ENCODE measurements at places on chromosomes 13 and 19.

DNA sequence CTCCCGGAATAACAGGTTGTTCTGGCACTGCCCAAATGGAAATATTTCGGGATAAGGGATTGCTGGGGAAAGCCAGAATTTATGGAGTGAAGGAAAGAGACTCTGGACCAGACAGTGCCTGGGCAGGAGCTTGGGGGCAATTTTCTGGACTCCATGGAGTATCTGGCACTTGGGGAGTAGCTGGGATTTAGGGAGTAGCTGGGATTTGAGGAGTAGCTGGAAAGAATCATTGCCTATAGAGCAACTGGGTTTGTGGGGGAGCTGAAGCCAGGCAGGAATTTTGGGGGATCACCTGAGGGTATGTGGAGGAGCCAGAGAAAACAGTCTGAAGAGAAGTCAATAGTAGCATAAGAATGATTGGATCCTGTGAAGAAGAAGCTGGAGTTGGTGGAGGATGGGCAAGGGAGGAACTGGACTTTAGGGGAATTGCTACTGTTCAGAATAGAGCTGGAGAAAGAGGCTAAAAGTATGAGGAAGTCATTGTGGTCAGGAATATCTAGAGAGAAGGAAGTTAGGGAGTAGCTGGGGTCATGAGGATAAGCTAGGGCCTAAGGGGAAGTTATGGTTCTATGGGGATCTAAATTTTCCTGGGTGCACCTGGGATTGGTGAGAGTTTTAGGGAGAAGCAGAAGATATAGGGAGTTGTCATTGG is 14.8 kb downstream of the FSD1 start:
- DNase-seq: no peak

GRCh38 chr19:33293255-33294057 is 8.9 kb downstream of the CEBPA start:
- DNase-seq: peak; percentile 45

DNA sequence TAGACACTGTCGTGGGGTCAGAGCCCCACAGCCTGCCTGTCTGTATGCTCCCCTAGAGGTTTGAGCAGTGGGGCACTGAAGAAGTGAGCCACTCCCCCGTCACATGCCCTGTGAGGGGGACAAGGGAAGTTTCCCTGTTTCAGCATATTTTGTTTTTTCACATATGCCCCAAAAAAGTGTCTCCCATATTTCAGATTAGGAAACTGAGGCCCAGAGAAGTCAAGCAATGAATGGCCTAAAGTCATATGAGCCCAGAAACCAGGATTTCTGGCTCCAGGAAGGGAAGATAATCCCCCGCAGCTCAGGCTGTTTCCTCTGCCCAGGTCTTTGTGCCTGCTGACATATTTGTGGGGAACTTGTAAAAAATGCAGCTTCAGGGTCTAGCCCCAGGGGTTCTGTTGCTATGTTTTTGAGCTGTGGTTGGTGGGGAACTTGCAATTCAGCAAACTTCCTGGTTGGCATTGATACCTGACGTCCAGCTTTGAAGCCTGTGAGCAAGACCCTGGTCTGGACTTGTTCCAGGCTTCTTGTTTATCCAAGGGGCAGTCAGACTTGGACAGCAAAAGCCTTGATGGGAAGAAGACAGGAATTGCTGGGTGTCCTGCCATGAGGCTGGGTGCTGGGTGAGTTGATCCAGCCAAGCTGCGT is 9.5 kb downstream of the RASL11A start:
- DNase-seq: no peak

DNA sequence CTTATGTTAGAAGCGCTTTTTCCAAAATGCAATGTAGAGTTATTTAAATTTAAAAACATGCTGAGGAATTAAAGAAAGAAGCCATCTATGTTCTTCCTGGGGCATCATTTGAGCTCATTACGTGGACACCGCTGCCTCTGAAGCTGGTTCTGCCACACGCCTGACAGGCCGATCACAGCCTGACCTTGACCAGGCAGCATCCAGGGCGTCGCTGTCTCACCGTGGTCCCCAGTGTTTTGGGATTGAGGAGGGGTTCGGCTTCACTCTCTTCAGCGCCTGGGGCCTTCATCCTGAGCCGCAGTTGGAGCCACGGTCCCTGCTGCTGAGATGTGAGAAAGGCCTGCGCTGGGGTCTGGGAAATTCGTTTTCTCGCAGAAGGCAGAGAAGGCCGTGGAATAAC is 64.0 kb downstream of the ATP11A start:
- no peak for DNase-seq

DNA sequence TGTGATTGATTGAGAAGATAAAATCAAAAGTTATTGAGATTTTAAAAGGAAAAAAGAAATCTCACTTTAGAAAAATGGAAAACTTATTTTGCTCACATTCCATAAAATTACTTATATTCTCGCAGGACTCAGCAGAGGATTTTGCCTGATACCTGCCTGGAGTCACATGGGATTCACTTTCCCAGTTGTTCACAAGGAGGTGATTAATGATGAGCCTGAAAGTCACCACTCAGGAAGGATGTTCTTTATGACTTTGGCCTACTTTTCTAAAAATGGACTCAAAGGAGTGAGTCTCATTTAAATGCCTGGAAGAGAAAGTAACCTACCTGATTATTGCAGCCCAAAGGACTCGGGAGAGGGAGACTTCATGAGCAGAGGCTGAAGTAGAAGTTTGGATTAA is 34.5 kb upstream of the FAM216B start:
- DNase-seq: no peak

GRCh38 chr19:11159598-11160439 is 4.2 kb upstream of the SPC24 start:
- no peak for DNase-seq

- DNase-seq: no peak
These were observed 1469.5 kb downstream of the SLITRK1 start for GRCh38 chr13:82412749-82413148.

DNA sequence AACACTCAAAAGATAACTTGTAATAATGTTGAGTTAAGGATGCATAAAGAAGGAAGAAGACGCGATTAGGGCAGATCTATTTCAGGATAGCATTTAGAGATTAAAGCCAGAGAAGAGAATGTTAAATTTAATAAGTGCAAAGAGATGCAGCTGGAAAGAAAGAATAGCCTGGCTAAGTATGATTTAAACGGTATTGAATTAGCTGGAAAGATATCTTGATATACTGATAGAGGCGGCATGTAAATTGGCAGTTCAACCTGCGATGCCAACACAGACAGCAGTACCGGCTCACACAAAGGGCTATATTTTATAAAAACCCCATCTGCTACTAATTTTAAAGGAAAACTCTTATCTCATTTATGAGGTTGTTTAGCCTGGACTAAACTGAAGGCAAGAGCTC is 121.4 kb downstream of the ENOX1 start:
- no peak for DNase-seq

DNA sequence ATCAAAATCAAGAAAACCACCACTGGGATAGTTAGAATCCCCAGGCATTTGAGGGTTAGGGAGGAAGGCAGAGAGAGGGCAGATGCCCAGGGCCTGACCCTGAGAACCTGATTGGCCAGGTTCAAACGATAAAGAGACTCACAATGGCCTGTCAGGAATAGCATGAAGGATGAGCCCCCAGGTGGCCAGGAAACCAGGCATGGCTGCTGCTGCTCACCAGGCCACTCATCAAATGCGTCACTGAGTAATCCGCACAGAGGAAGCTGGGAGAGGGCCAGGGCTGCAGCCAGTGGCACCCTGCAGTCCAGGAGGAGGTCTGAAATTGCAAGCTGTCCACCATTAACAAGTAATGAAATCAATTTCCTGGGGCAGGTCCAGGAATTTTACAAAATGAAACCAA is 111.3 kb downstream of the KATNAL1 start:
- no peak for DNase-seq

- DNase-seq: peak; percentile 20
These were observed 2.5 kb downstream of the PRTN3 start for GRCh38 chr19:843180-843835.

- DNase-seq: no peak
These were observed 2.1 kb downstream of the TRIM13 start for GRCh38 chr13:49998714-49999624.

GRCh38 chr13:95020298-95020987 is 280.8 kb downstream of the ABCC4 start:
- no peak for DNase-seq

DNA sequence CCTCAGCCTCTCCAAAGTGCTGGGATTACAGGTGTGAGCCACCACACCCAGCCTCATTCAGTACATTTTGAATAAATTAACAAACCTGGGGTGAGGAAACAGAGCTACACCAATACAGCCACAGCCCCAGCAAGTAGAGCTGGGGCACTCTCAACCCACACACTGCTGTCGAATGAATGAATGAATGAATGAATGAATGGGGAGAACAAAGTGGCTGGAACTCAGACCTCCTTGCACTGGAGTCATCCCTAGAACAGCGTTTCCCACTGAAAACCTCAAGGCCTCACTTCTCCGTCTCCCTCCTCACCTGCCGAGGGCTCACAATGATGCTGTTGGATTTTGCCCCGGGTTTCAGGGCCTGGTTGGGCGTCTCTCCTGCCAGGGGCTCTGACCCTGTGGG is 2.8 kb downstream of the ERCC1 start:
- DNase-seq: no peak

DNA sequence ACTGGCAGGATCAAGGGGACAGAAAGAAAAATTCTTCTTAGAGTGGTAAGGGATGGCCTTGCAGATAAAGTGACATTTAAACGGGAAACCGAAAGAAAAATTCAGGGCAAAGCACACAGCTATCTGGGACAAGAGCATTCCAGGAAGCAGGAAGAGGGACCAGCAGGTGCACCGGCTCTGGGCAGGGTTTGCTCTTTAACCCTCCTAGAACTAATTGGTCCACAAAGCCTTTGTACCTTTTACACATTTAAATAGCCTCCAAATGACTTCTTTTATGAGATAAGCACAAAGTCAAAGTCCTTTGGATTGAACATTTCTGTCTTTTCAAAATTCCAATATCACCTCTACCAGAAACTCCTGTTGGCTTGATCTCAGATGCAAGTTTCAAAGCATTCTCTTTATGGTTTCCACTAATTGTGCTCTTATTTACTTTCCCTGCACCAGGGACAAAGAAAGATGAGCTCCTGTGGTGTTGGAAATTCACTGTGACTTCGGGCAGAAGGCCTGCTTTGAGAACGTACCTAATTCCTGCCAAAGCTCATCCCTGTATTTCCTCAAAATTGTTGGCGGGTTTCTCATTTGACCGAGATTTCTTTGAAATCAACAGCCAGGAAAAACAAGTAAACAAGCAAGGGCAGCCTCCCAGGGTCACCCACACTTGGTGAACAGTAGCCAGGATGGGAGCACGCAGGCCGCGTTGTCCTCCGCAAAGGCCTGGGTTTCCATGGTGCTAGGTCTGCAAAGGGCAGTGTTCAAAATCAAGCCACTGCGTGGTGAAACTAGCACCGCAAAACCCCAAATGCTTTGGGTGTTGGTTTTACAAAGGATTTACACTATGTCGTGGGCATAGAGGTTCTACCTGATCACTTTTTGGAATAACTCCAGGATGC is 98.6 kb downstream of the IRS2 start:
- DNase-seq: no peak

- DNase-seq: no peak
These were observed 2.2 kb upstream of the TMEM161A start for GRCh38 chr19:19140476-19140875.

GRCh38 chr19:55418185-55418584 is 10.6 kb upstream of the UBE2S start:
- peak; percentile 77 for DNase-seq

DNA sequence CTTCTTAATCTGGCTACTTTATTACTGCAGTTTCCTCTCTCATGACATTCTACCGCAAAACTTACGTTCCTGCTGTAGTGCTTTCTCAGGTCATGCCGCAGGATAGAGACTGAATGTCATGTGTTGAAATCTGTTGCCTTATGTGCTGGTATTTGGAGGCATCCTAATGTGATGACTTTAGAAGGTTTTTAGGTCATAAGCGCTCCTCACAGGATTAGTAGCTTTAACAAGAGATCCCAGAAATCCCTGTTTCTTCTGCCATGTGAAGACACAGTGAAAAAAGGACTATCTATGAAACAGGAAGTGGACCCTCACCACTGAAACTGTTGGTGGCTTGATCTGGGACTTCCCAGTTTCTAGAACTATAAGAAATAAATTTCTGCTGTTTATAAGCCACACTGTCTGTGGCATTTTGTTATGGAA is 209.3 kb downstream of the LACC1 start:
- no peak for DNase-seq

DNA sequence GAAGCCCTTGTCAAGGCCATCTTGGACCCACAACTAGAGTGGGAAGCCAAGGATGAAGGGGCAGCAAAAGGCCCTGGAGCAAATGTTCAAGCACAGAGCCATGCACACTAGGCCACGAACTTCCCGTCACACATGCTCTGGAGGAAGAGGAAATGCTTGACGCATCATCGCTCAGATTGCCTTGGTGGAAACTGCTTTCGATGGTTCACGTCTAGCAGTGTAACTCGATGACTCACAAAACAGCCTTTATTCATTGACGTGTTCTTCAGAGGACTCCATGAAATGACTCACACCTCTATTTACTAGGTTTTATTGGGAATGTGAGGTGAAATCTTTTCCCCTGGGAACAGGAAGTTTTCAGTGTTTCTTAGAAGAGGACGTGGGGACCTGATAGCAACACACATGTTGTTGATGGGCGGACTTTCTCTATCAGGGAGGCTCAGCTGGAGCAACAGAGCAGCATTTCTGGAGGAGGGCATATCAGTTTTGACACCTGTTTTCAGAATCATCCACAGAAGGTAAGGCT is 79.8 kb upstream of the FLT1 start:
- DNase-seq: peak; percentile 29

GRCh38 chr19:41895745-41896580 is 13.0 kb downstream of the ARHGEF1 start:
- no peak for DNase-seq

- DNase-seq: no peak
These were observed 2.4 kb downstream of the BTBD2 start for GRCh38 chr19:2012941-2013682.

DNA sequence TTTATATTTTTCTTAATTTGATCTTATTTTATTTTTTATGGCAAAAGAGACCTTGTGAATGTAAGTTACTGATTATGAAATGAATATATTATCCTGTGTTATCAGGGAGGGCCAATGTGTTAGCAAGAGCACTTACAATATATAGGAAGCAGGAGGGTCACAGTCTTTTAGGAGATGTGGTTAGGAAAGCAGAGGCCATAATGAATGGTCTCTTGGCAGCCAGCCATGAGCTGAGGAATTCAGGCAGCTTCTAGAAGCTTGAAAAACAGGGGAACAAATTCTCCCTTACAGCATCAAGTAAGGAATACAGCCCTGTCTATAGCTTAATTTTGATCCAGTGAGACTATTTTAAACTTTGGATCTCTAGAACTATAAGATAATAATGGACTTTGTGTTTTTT is 2374.6 kb downstream of the PCDH9 start:
- DNase-seq: no peak

- no peak for DNase-seq
These were observed 468 bp downstream of the HMGB1 start for GRCh38 chr13:30465343-30465592.

- no peak for DNase-seq
These were observed 1.2 kb downstream of the LONP1 start for GRCh38 chr19:5718579-5719273.

DNA sequence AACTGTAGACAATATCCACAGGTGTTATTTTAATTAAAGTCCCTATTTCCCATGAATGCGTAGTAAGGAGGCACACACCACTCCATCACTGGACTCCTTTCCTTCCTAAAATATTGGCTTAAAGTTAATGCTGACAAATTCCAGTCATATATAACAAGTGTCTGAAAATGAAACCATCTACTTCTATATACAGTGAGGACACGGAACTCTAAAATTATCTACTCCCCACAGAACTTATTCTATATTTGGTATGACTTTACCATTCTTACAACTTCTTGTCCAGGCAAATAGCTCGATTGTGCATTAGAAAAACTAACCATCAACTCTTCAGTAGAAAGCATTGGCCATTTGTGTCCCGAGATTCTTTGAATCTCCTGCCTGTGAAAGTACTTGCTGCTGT is 1560.2 kb downstream of the EFNB2 start:
- no peak for DNase-seq

GRCh38 chr13:79742923-79743322 is 262.0 kb downstream of the NDFIP2 start:
- no peak for DNase-seq
